ENCODE measurements at places on chromosomes 4 and X. TPM values are rescaled to one million over a fixed set of nuclear protein-coding genes. Genes with fewer than 3 reads are reported as not detected.
A peak's percentile ranks its signal among the peaks of the same experiment; 100 is the strongest.

DNA sequence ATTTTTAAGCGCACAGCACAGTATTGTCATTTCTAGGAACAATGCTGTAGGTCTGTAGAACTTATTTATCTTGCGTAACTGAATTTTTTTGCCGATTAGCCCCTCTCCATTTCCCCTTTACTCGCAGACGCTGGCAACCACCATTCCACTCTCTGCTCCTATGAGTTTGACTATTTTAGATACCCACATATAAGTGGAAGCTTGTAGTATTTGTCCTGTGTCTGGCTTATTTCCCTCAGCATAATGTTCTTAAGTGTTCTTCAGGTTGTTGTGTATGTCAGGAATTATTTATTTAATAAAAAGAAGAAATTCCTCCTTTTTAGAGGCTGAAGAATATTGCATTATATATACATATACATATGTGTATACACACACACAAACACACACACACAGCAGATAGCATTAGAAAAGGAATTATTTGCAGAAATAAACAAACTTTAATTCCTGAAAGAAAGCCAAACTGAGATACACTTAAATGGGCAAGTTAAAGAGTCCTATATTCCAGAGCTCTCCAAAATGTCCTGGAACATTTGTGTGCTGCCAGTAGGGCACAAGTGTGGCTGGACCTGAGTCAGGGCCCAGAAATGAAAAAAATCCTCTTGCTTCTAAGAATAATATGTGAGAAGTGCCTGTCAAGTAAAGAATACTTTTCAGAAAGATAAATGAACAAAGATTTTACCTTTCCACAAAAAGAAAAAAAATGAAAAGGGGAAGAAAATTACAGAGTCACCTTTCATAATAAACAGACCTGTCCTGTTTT, 4.5 kb upstream of the ZNF330 start:
- H3K4me1 ChIP-seq = no peaks in the 10 kb centered on the region
- no peak overlapping the region for H3K4me3 ChIP-seq
- H3K27ac ChIP-seq = no peak overlapping the region
- peaks cover 8% of the 10 kb centered on the region for H3K27me3 ChIP-seq

The TIGD4 gene
- total RNA-seq = 0.25 TPM

The MAP7D2 gene
- 0.99 TPM for total RNA-seq

DNA sequence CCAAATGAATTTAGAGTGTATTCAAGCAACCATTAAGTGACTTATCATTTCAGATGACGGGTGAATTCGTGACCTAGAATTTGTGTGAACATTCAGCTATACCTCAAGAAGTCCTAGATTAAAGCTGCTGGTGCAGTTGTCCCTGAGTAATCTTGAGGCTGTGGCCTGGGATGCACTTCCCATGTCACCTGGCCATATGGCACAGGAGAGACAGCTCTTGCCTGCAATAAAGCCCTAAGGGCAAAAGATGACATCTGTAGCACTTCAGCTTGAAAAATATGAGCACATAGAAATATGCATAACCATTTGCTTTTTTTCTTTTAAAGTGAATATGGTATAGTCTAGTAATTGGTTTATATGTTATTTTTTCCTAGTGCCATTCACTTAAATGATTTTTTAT, 125.8 kb downstream of the FHDC1 start:
- no peaks in the 10 kb centered on the region for H3K4me1 ChIP-seq
- peaks cover 3% of the 10 kb centered on the region for H3K27me3 ChIP-seq
- H3K36me3 ChIP-seq = no peaks in the 10 kb centered on the region
- H3K4me3 ChIP-seq = no peak overlapping the region
- DNase-seq = no peak

DNA sequence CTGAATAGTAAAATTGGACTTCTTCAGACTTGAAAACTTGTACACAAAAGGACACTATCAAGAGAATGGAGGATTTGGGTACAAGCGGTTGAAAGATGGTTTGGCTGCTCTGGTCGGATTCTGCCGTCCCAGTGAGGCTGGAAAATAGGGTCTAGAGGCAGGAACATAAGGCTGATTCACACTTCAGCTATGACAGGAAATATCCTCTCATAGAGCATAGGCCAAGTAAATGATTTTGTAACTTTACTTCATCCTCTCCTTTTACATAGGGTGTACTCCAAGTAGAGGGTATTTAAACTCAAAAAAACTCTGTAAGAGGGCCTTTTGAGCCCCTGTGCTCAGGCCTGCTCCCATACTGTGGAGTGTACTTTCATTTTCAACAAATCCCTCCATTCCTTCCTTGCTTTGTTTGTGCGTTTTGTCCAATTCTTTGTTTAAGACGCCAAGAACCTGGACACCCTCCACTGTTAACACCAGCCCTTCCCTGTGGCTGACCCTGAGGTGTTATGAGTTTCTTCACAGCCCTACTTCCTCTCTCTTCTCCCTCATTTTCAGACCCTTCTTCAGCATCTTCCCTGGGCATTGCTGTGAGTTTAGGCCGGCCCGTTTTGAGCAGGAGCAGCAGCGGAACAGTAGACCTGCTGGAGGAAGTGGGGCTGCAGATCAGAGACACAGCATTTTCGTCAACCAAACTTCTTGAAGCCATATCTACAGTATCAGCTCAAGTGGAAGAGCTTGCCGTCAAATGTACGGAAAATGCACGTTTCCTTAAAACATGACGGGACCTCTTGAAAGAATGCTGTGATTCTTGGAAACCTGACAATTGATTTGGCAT, 7.2 kb downstream of the PGAM4 start:
- DNase-seq = no peak
- no peaks in the 10 kb centered on the region for H3K27me3 ChIP-seq
- no peak overlapping the region for H3K27ac ChIP-seq
- H3K4me1 ChIP-seq = no peaks in the 10 kb centered on the region

- H3K27ac ChIP-seq = no peak overlapping the region
- H3K4me3 ChIP-seq = no peak overlapping the region
- no peaks in the 10 kb centered on the region for H3K27me3 ChIP-seq
Measured at GRCh38 chrX:68112321-68112720, 321.0 kb downstream of the OPHN1 start.

The FAM47B gene
- total RNA-seq = not detected

GRCh38 chr4:7514281-7514680, 79.6 kb upstream of the PSAPL1 start:
- H3K27ac ChIP-seq = no peak overlapping the region
- no peaks in the 10 kb centered on the region for H3K36me3 ChIP-seq
- no peaks in the 10 kb centered on the region for H3K27me3 ChIP-seq
- H3K4me1 ChIP-seq = no peaks in the 10 kb centered on the region

DNA sequence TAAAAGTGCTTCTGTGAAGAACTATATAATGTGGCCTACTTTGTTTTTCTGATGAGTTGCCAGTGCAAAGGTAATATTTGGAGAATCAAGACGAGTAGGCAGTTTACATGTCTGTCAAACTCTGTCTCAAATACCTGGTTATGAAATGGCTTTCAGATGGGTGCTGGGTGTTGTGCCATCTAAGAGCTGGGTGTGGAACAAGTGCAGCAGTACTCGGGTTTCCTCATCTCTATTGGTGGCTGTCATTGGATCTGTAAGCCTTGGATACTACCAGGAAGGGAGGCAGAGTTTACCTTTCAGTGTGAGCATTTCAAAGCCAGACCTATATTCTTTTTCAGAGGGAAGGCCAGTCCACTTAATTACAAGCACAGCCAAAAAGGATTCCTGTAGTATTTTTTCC, 37.2 kb downstream of the MTM1 start:
- H3K27me3 ChIP-seq = no peaks in the 10 kb centered on the region
- no peaks in the 10 kb centered on the region for H3K4me1 ChIP-seq
- no peak for DNase-seq
- H3K36me3 ChIP-seq = peaks cover 28% of the 10 kb centered on the region
- H3K27ac ChIP-seq = no peak overlapping the region

GRCh38 chrX:38817004-38817703, 15.9 kb downstream of the MID1IP1 start:
- H3K4me3 ChIP-seq = peak overlapping the region; percentile 31
- no peaks in the 10 kb centered on the region for H3K27me3 ChIP-seq
- H3K27ac ChIP-seq = peak overlapping the region; percentile 47
- H3K36me3 ChIP-seq = no peaks in the 10 kb centered on the region
- DNase-seq = no peak
